ENCODE measurements at places on chromosomes 13 and 19. TPM values are rescaled to one million over a fixed set of nuclear protein-coding genes. Genes with fewer than 3 reads are reported as not detected.

FLT1 gene
- polyA plus RNA-seq = 14.4 TPM

- peak; percentile 55 for DNase-seq
Observed at GRCh38 chr19:10936661-10937084, 8.1 kb downstream of the TIMM29 start.

GRCh38 chr19:6766357-6767080 lies 716 bp downstream of the SH2D3A start:
- no peak for DNase-seq

GRCh38 chr13:35712907-35713761 lies 236.6 kb upstream of the MAB21L1 start:
- peak; percentile 80 for DNase-seq

DNA sequence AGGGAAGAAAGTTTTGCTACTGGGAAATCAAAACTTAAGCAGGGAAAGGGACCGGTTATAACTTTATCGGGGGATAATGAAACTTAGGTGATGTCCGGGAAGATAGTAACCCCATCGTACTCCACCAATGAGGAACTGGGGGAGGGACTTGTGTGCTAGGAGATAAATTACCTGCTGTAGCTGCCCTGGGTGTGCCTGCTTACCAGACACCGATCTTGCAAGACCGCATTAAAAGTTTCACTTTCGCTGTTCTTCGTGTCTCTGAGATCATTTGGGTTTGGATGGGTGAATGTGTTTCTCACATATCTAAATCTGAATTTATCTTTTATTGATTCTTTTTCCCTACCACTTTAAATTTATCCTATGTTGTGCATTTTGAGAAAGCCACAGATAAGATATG lies 381.4 kb downstream of the SLITRK6 start:
- DNase-seq = no peak

B3GNT3 gene
- polyA plus RNA-seq = not detected

- DNase-seq = no peak
Observed at GRCh38 chr19:40529093-40529954, 47.3 kb upstream of the SHKBP1 start.

- no peak for DNase-seq
Observed at GRCh38 chr19:45503909-45504308, 3.4 kb upstream of the VASP start.

DNA sequence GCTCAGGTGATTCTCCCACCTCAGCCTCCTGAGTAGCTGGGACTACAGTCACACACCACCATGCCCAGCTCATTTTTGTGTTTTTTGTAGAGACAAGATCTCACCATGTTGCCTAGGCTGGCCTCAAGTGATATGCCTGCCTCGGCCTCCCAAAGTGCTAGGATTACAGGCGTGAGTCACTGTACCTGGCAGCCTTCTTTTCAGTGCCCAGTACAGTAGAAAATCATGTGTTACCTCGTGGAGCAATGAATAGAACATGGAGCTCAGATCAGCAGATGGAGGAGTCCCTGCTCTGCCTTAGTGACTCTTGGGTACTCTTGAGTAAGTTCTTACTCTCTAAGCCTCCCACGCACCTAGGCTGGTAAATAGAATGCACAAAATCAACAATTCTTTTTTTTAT lies 44.7 kb downstream of the THSD1 start:
- DNase-seq = no peak

GRCh38 chr13:78468621-78469020 lies 134.7 kb downstream of the POU4F1 start:
- DNase-seq = no peak

- no peak for DNase-seq
Observed at GRCh38 chr19:35533822-35534392, 651 bp downstream of the GAPDHS start.

MRPL54 gene
- 26.0 TPM for polyA plus RNA-seq

DNA sequence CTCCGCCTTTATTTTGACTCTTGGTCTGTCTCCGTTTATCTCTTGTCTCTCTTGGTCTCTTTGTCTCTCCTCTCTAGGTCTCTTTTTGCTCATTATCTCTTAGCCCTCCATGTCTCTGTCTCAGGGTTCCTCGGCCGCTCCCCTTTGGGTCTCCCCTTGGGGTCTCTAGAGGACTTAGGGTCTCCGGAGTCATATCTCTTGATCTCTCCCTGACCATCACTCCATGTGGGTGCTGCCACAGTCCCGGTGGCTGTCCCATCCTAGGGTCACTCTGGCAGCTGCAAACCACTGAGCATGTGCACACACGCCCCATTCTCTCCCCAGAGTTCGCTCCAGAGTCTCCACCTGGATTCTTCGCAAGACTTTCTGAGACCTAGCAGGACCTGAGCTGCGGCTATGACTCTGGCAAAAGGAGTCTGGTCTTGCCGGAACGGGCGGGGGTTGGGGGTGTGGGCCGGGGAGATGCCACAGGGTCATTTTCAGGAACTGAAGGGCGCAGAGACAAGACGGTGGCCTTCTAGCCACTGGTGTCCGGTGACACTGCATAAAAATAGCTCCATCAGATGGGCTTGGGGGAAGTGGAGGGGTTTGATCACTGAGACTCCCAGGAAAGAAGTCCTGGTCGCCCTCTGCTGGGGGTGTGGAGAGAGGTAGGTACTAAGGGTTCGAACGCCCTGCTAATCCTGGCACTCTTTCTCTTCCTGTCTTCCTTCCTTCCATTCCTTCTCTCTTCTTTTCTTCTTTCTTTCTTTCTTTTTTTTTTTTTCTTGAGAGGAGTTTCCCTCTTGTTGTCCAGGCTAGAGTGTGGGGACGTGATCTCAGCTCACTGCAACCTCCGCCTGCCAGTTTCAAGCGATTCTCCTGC lies 1.2 kb upstream of the KCNA7 start:
- no peak for DNase-seq

DNA sequence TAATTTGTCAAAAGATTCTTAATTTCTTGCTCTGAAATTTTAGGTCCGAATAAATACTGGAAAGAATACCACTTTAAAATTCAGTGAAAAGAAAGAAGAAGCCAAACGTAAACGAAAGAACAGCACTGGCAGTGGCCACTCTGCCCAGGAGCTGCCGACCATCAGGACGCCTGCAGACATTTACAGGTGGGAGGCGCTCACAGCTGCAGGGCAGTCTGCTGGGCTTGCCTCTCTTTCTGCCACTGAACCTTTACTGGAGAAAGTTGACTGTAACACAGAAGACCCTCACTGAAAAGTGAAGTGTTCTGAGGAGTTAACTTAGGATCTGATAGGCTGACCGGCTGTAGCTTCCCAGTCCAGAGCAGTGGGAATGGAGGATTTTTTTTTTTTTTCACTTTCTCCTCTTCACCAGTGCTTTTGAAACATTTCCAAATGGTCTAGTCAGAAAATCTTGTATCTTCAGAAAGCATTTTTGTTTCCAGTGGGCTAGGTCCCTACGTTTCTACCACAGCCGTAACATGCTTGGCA lies 69.1 kb downstream of the URI1 start:
- no peak for DNase-seq

- DNase-seq = no peak
Observed at GRCh38 chr19:31570718-31571117, 221.5 kb upstream of the TSHZ3 start.

DNA sequence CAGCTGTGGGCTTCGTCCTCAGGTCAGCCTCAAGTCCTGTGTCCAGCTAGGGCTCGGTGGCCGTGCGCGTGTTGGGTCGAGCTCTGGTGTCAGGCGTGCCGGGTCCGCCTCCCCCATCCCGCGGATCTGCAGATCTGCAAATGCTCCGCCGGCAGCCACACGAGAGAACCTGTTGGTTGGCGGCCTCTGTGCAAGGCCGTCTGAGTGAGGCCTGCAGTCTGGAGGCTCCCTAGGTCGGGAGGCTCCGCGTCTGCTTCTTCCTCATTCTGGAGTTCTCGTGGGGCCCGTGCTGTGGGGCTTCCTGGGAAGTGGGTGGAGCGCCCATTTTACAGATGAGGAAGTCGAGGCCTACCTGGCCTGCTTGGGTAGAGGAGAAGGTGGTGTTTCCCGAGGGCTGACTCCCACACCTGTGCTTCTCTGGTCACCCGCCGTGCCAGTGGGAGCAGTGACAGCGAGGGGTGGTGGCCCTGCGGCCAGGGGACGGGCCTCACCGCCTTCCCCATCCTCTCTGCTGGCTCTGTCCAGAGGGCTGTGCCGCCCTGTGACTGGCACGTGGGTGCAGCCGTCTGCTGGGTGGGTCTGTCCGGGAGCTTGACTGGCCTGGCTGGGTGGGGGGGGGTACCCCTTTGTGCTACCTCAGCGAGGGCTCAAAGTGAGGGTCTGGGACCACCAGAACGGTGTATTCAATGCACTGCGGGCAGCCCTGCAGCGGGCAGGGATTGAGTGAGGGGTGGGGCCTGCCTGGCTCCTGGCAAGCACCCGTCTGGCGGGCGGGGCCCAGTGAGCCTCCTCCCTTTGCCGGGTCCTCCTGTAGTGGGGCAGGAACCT lies 3.3 kb downstream of the CSNK1G2 start:
- DNase-seq = no peak

WDR88 gene
- 0.56 TPM for polyA plus RNA-seq
